Pulmonary artery endothelial cell (primary cell): ENCODE measurements at places on chromosomes 3 and 15.
A peak's percentile ranks its signal among the peaks of the same experiment; 100 is the strongest.

- no peak for DNase-seq
Observed at GRCh38 chr3:13517253-13517977, 31.5 kb upstream of the FBLN2 start.

- no peak for DNase-seq
Observed at GRCh38 chr15:98865397-98866339, 141.9 kb downstream of the PGPEP1L start.

- peak; percentile 47 for DNase-seq
Observed at GRCh38 chr15:73560501-73561117, 72.6 kb downstream of the NPTN start.

DNA sequence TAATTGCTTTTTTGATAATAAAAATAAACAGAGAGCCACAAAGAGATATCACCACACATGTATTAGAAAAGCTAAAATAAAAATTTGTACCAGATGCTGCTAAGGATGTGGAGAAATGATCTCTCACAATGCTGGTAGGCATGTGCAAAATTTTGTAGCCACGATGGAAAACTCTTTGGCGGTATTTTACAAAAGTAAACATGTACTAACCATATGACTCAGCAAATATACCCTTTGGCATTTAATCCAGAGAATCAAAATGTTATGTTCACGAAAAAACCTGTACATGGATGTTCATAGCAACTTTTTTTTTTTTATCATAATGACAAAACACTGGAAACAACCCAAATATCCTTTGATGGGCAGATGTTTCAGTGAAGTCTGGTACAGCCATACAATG is 261.2 kb downstream of the LPP start:
- DNase-seq: no peak

- no peak for DNase-seq
Observed at GRCh38 chr3:61060411-61060861, 190.8 kb downstream of the FHIT start.

GRCh38 chr3:37321863-37322262 is 147.5 kb upstream of the LRRFIP2 start:
- DNase-seq: no peak

- peak; percentile 44 for DNase-seq
Observed at GRCh38 chr15:57873564-57874209, 167.2 kb downstream of the POLR2M start.
